Stimulated activated CD4-positive, alpha-beta T cell treated with anti-CD3 and anti-CD28 coated beads, TNF-alpha, amount 100 ng/mL, for 1 hour (primary cell): ENCODE measurements at places on chromosomes 13 and 19.
A peak's percentile ranks its signal among the peaks of the same experiment; 100 is the strongest.

DNA sequence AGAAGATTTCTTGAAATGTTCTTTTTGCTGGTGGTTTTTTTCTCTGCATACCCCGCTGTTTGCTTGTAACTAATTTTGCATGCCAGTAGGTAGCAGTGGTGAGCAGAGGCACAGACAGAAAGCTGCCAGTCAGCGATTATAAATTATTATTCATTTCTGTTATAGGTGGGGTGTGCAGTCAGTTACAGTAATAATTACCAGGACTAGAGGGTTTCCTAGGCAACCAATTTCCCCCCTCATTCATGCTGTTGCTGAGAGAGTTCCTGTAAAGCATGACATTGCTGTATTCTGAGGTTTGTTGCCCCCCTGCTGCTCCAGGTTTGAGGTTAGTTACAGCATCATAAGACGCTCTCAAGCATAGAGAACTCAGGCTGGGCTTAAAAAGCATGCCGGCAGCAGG is 104.5 kb downstream of the URI1 start:
- DNase-seq: no peak

GRCh38 chr13:109275139-109275745 is 511.1 kb downstream of the IRS2 start:
- DNase-seq: no peak

- no peak for DNase-seq
Observed at GRCh38 chr13:51276636-51277035, 54.4 kb downstream of the FAM124A start.

DNA sequence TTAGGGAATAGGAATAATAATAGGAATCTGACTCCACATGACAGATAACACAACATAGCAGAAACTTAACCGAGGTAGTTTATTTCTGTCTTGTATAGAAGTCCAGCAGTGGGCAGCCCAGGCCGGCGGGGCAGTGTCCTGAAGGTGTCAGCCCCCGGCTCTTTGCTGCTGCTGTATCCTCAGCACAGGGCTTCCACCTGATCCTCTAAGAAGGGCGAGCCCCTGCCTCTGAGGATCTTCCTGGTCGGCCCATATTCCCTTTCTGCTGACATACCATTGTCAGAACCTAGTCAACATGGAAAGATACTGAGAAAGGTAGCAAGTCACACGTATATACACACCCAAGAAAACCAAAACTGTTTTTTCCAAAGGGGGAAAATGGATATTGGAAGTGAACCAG is 56.2 kb upstream of the GPR183 start:
- DNase-seq: no peak

- DNase-seq: no peak
Observed at GRCh38 chr13:77373502-77373901, 46.6 kb upstream of the MYCBP2 start.

DNA sequence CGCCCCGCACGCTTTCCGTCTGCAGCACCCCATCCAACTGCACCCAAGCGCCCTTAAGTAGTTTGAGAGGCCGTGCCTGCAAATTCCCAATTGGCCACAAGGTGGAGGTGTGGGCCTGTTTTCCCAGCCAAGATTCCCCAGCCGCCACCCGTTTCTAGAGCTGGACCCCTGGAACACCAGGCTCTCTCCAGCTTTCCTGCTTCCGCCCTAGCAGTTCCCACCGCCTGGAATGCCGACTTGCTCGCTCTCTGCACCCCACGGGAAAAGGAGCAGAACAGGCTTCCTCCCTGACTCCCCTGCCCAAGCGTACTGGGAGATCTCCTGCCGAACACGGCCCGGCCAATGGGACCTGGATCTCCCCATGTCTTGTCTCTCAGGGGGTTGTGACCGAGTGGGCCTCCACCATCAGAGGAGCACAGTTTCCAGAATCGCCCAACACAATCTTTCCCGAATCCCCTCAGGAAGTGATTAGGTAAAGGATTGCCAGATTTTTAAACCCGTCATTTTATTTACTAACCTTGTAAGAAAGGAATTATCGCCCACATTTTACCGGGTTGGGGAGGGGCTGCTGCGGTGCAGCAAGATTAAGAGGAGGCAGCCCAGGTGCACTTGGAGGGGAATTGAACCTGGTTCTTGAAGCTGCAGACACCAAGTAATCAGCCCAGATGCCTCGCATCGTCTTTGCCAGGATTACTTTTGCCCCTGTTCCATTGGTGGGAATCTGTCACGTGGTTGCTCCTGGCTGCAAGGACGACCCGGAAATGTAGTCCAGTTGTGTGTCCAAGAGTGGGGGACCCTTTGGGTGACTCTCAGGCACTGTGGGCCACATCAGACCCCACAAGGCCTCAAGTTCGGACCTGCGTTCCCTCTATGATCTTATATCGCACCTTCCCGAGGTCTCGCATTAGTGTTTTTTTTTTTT is 3.5 kb upstream of the NAPSA start:
- peak; percentile 73 for DNase-seq

- no peak for DNase-seq
Observed at GRCh38 chr13:24675806-24676570, 4.2 kb upstream of the ATP12A start.

- DNase-seq: no peak
Observed at GRCh38 chr13:58587183-58587582, 955.6 kb downstream of the PCDH17 start.

DNA sequence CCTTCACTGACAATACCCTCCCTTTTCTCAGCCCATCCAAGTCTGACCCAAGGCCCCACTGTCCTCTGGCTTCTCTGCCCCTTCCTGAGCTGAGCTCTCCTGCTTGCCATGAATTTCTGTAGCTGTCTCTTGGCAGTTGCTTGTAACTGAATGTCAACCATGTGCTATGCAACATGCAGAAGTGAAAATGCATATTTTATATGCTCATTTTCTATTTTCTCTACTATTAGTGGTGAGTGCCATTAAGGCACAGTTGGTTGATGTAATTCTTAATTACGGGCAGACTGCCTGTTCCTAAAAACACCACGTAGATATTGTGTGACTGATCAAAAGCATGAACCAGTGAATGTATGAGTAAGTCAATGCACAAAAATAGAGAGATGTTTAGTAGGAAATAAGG is 29.6 kb downstream of the TNFSF11 start:
- no peak for DNase-seq

- DNase-seq: no peak
Observed at GRCh38 chr19:51821456-51821855, 26.5 kb downstream of the FPR3 start.

- no peak for DNase-seq
Observed at GRCh38 chr13:24146961-24147569, 13.5 kb upstream of the SPATA13 start.

GRCh38 chr13:45833663-45834375 is 17.7 kb downstream of the SIAH3 start:
- DNase-seq: no peak

- no peak for DNase-seq
Observed at GRCh38 chr13:104686484-104686883, 1620.3 kb upstream of the SLC10A2 start.

GRCh38 chr13:74675182-74675581 is 541.0 kb upstream of the KLF12 start:
- no peak for DNase-seq

DNA sequence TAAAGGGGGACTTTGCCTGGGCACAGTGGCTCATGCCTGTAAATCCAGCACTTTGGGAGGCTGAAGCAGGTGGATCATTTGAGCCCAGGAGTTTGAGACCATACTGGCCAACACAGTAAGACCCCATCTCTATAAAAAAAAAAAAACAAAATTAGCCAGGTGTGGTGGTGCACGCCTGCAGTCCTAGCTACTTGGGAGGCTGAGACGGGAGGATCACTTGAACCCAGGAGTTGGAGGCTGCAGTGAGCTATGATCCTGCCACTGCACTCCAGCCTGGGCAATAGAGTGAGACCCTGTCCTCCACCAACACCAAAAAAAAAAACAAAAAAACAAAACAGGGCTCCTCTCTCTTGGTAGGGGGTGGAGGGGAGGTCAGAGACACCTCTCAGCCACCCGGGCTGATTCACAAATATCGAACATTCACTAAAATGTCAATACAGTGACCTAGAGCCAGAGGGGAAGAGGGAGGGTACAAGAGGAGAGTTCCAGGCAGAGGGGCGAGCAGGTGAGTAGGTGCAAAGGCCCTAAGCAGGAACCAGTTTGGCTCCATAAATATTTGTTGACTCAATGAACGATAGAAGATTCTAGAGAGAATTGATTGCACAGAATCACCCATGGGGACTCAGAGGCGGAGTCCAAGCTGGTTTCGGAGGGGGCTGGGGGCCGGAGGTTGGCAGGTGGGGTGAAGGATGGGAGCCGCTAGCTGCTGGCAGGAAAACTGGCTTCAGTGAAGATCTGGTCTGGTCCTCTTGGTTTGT is 1.0 kb upstream of the CREB3L3 start:
- DNase-seq: no peak

DNA sequence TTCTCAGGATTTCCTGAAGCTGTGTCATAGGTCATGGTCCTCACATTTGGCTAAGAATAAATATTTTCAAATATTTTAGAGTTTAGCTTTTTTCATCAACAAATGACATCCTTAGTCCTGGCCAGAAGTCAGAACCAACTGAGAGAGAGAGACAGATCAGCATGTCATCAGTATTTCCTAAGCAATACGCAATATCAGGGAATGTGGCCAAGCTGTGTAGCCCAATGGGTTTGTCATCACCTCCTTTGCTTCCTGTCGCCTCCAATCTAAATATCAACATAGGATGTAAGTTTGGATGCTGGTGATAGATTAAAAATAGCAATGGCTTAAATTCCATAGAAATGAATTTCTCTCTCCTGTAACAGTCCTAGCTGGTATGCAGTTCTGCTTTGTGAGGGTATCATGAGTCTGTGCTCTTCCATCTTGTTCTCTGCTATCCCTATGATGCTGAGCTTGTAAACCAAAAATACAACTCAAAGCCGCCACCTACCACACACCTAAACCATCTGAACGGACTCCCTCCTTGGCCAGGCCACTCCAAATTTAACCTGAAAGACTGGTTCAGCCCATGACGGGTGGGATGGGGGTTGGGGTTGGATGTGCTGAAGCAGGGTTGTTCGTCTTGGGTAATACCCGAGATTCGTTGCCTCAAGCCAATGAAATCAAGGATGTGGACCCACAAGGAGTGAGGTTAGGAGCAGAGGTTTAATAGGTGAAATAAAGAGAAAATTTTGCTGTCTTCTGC is 10.0 kb upstream of the IGSF23 start:
- no peak for DNase-seq

DNA sequence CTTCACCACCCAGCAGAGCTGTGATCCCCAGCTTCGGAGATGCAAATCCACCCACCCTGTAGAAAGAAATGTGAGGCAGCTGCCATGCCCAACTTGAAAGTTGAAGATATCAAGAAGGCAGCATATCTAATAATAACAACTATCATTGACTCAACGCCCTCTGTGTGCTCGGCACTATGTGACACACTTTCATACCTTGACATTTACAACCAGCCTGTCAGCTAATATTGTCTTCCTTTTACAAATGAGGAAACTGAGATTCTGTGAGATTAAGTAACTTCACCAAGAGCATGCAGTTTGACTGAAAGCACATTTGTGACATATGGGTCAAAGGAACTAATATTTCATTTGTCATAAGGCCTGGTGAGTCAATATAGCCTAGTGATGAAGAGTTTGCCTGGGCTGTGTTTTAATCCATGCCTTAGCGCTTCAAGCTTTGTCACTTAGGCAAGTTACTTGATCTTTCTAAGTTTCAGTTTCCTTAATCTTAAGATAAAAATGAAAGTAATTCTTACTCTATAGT is 137.0 kb downstream of the FLT1 start:
- DNase-seq: no peak

GRCh38 chr19:14556662-14557188 is 15.1 kb downstream of the NDUFB7 start:
- peak; percentile 21 for DNase-seq

- DNase-seq: no peak
Observed at GRCh38 chr13:113544896-113545295, 39.7 kb upstream of the TFDP1 start.

GRCh38 chr19:1598777-1599459 is 6.3 kb upstream of the MBD3 start:
- DNase-seq: no peak

GRCh38 chr19:16476401-16476800 is 4.6 kb upstream of the EPS15L1 start:
- DNase-seq: no peak

GRCh38 chr13:99961636-99962035 is 9.9 kb downstream of the ZIC5 start:
- no peak for DNase-seq

- DNase-seq: no peak
Observed at GRCh38 chr13:94662274-94662945, 49.9 kb downstream of the SOX21 start.

GRCh38 chr19:6735181-6735911 is 2.0 kb downstream of the GPR108 start:
- DNase-seq: no peak

GRCh38 chr13:103187721-103188156 is 121.5 kb upstream of the SLC10A2 start:
- DNase-seq: no peak

DNA sequence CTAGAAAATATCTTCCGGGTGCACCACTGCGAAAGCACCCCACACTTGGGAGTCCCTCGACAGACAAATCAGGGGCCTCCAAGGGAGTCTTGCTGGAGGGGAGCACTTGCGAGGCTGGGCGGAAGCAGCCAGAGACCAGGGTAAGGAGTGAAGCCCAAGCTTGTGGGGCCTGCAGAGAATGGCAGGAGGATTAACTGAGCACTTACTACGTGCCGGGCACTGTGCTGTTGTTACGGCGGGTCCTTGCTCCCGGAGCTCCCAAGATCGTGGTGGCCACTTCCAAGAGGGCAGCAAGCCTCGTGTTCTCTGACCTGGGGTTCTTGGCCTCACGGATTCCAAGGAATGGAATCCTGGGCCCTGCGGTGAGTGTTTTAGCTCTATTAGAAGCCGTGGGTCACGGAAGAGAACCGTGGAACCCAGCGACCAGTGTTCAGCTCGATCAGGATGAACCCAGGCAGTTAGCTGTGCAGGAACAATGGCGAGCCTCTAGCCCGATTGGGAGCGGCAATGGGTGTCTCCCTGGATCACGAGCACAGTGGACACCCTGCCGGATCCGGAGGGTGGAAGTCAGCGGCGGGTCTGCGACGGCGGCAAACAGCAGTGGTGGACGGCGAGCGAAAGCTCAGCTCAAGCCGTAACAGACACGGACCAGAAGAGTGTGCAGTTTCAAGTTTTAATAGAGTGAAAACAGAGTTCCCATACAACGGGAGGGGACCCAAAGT is 9.6 kb downstream of the TTYH1 start:
- no peak for DNase-seq

- DNase-seq: peak; percentile 65
Observed at GRCh38 chr19:49555600-49556411, 24.6 kb downstream of the NOSIP start.

GRCh38 chr19:12527034-12527836 is 24.0 kb downstream of the ZNF564 start:
- DNase-seq: no peak

GRCh38 chr13:74461011-74461410 is 326.8 kb upstream of the KLF12 start:
- DNase-seq: no peak

- DNase-seq: peak; percentile 42
Observed at GRCh38 chr19:47447470-47448359, 24.0 kb downstream of the SLC8A2 start.

DNA sequence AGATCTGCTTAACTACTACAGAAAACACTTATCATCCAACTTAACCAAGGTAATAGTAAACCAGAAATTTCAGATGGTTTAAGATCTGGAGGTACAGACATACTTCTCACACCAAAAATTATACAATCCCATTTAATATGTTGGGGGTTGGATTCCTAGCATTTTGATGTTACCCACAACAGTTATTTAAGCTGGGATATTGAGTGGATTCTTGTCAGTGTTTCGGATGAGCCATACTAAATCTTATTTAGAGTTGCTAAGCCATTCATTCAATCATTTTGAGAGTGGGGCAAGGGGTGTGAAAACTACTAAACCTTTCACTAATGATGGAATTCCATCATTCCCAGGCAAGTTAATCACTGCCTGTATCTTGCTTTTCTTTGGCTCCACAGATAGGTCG is 40.6 kb downstream of the KATNAL1 start:
- DNase-seq: no peak
